ENCODE measurements at places on chromosomes 12 and 14.

- DNase-seq = no peak
Observed at GRCh38 chr12:105279460-105280056, 43.6 kb upstream of the APPL2 start.

DNA sequence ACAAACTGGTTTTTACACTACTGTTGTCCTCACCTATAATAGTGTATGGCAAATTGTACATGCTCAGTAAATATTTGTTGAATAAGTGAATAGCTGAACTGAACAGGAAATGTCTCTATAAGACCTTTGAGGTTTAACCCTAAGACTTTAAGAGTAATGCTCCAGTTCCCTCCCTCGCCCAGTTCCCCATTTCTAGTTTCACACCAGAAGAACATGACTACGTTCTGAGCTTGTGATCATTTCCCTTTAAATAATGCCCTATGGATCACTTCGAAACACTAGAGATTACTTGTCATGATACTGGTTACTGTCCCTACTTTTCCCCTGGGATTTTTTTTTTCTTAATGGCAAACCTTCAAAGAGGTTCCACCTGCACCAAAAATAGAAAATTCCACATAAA is 69.3 kb downstream of the PRKD1 start:
- DNase-seq = no peak

DNA sequence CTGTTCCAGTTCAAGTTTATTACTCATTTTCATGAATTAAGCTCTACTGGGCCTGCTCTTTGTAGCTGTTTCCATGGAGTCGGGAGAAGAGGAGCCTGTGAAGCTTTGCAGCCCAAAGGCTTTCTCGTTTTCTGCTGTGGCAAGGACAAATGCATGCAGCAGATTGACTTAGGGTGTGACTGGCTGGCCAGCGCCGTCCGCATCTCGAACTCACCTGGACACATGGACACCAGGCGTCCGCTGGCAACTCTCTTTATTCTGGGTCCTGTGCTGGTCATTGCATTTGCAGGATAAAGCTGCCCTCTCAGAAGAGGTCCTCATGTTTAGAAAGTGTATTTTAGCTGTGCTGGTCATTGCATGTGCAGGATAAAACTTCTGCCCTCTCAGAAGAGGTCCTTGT is 350.4 kb downstream of the TMEM121 start:
- no peak for DNase-seq

GRCh38 chr12:26704684-26705460 is 128.1 kb downstream of the ITPR2 start:
- no peak for DNase-seq

Data from GM12892 (cell line).